Fibroblast of mammary gland (primary cell): ENCODE measurements at places on chromosomes 13 and 19.

GRCh38 chr13:98239162-98240076 lies 62.4 kb upstream of the RNF113B start:
- DNase-seq: no peak

GRCh38 chr19:49340069-49340864 lies 5.1 kb downstream of the CD37 start:
- DNase-seq: no peak

- peak; percentile 42 for DNase-seq
Observed at GRCh38 chr13:47798906-47799305, 202.2 kb downstream of the SUCLA2 start.

GRCh38 chr13:59734393-59734792 lies 429.3 kb downstream of the DIAPH3 start:
- DNase-seq: no peak

DNA sequence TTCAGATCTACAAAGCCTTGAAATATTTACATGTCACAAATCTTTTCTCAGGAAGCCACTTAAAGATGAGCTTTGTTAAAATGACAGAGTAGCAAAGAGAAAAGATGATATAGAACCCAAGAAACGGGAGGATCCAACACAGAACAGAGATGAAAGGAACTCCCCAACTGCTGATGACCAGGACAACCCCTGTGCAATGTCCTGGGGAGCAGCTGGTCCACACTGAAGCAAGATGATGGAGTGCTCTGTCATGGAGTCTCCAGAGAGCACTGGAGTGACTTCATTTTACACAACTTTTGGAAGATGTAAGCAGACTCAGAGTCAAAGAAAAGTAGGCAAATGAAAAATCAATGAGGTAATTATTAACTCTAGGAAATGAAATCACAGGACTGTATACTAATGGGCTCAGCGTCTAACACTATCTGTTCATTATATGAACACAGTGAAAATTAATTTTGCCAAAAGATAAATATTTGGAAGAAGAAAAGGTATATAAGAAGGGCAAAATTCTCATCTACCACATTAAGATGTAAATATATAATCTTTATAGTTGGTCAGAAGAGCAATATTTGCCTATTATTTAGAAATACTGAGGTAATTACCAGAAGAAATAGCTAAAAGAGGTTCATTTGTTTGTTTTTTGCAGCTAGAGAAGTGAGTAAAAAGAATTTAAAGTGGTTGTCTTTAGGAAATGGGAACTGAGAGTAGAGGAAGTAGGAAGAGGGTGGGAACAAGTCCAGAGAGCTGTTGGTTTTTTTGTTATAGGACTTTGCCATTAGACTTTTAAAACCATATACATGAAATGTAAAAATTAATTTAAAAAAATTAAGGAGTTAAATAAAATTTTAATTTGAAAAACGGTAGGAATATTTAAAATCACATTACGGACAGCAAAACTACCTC lies 30.5 kb downstream of the MTRF1 start:
- DNase-seq: peak; percentile 2

- no peak for DNase-seq
Observed at GRCh38 chr13:58908019-58908679, 1255.6 kb downstream of the DIAPH3 start.

DNA sequence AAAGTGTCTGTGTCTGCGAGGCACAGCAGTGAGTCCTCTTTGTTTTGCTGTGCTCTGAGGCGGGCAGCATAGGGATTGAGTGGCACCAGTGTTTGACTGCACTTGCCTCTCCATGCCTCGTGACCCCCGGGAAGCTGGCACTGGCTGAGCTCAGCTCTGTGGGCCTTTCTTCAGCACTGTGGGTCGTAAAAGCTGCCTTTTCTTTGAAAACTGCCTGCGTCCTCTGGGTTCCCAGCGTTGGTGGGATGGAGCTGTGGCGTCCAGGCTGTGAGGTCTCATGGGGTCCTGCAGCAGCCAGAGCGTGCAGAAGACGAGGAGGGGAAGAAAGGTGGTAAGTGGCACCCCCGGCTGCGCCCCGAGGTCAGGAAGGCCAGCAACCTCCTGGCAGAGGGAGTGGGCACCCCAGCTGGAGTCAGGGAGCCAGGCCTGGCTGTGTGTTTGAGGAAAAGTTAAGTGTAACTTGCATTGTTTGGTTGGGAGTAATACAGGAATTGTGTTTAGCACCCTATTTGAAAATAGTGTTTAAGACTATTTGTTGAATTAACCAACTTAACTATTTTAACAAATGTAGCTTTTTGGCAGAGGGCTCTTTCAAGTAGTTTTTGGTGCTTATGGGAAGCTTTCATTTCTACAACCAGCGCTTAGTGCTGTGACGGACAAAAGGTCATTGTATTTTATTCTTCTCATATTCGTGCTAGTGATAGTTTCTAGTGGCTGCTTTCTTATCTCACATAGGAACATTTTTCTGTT lies 79.3 kb upstream of the TEX29 start:
- no peak for DNase-seq

GRCh38 chr13:58729361-58729760 lies 1097.8 kb downstream of the PCDH17 start:
- no peak for DNase-seq

DNA sequence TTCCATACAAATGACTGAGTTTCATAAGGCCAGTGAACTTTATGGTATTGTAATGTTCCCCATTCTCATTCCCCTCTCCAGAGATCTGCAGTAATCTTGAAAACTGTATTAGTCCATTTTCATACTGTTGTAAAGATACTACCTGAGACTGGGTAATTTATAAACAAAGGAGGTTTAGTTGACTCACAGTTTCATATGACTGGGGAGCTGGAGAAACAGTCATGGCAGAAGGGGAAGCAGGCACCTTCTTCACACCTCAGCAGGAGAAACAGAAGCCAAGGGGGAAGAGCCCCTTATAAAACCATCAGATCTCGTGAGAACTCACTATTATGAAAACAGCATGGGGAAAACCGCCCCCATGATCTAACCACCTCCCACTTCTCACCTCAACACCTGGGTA lies 318.7 kb upstream of the KLF12 start:
- DNase-seq: no peak

DNA sequence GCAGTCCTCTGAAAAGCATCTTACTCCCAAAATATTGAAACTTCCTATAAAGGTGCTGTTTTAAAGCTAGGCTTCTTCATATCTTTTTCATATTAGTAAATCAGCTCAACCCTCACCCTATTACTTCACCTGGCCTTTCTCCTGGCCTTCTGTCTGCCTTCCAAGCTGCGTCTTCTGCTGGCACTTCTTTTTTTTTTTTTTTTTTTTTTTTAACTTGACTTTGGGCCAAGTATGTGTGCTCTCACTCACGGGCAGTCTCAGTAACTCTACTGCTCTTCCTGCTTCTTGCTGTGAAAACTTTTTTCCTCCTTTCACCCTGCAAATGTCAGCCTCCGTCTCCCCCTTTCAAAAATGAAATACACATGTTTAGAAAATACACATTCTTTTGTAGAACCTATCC lies 41.2 kb upstream of the KCTD4 start:
- peak; percentile 56 for DNase-seq

DNA sequence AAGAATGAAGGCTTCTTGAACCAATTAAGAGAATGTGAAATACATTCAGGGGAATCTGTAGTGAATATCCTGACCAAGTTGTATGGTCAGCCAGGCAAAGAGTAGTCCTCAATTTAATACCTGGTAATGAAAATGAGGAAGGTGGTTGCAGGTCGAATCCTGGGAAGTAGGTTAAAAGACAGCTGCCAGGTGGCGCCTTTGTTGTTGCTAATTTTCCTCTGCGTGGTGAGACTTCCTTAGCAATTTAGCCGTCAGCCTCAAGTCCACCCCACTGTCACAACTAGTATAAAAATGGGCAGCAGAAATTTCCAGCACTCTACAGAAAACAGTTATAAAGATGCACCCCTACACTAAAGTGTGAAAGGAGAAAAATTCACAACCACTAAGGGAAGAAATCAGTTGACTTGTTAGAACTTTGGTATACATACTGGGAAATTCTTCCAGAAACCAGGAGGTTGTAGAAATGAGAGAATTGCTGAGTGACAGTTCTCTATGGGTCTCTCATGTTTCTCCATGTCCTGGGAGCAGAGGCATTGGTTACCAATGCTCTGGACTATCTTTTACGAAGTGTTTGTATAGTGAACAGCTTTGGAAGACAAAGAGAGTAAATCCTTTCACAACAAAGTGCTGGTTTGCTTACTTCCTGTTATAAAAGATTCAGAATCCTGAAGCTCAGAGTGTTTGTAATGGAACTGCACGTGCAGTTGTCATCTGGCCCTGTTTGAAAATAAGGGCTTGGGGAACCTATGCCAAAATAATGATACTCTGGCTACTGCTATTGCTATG lies 235.9 kb downstream of the NHLRC3 start:
- no peak for DNase-seq

- DNase-seq: no peak
Observed at GRCh38 chr19:29952646-29953045, 10.6 kb downstream of the URI1 start.

GRCh38 chr19:52536448-52536800 lies 9.0 kb downstream of the ZNF808 start:
- DNase-seq: peak; percentile 25

DNA sequence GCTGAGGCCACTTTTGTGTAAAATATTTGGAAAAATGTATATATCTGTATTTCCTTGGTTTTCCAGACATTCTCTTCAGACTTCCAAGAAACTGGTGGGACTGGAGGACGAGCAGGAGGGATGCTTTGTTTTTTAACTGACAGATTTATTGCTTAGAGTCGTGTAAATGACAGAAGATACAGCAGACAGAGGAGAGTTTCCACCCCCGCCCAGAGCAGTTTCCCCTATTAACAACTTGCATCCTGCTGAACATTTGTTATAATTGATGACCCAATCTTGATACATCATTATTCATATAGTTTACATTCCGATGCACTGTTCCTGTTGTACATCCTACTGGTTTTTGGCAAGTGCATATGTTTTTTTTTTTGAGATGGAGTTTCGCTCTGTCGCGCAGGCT lies 7.1 kb upstream of the DOCK6 start:
- peak; percentile 50 for DNase-seq

DNA sequence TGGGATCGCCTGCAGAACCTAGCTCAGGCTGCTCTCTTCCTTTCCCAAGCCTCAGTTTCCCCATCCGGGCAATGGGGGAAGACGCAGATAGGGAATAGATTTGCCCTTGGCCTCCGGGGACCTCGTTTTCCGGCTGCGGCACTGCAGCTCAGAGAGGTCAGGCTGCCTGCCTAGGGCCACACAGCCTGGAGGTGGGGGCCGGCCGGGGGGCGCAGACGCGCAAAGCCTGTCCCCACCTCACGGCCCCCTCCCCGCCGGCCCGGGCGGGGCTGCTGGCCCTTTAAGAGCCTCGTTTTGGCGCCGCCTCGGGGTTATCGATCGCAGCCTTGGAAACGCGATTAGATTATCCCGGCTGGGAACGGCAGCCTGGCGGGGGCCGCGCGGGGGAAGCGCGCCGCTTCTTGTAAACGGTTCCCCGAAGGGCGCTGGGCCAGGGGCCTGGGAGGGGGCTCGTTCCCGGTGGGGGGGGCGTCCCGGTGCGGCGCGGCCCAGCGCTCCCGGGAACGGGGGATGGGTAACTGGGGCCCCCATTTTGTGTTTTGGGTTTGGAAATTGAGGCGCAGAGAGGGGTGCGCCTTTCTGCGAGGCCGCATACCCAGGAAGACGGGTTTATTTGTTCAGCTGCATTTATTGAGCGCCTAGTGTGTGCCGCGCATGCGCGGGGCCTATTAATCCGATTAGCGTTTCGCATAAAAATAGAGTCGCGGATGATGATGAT lies 23.4 kb upstream of the TCF3 start:
- no peak for DNase-seq

- no peak for DNase-seq
Observed at GRCh38 chr13:111906306-111906705, 160.6 kb upstream of the SOX1 start.

DNA sequence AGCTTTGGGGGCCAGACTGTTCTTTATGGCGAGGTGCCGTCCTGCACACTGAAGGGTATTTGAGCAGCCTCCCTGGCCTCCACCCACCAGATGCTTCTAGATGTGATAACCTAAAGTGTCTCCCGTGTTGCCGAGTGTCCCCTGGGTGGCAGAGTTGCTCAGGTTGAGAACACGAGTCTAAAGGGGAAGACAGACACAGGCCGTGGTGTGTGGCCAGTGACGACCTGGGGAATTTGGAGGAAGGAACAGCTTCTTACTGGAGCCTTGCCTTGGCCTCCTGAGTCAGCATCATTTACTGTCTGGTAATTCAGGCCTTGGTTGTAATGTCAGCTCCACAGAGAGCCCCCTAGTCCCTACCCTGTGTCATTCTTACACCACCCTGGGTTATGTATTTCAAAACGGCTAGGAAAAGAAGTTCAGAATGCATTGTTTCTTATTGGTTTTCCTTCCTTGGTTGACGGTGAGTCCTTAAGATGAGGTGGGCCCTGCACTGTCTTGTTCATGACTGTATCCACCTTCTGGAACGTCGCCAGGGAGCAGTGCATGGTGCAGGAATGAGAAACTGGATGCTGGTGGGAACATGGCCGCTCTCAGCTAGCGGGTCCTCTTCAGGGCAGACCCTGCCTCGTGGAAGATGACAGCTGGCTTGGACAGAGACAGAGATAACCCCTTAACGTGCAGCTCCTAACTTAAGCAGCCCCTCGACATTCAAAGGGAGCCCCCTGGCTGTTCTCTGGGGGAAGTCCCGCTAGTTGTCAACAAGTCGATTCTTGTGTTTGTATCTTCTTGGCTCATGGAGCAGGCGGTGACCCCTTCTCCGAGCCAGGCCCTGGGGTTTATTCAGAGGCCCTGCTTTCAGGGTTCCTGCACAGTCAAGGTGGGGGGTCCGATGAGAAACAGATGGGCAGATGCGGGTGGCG lies 7.2 kb downstream of the SIN3B start:
- DNase-seq: peak; percentile 49

DNA sequence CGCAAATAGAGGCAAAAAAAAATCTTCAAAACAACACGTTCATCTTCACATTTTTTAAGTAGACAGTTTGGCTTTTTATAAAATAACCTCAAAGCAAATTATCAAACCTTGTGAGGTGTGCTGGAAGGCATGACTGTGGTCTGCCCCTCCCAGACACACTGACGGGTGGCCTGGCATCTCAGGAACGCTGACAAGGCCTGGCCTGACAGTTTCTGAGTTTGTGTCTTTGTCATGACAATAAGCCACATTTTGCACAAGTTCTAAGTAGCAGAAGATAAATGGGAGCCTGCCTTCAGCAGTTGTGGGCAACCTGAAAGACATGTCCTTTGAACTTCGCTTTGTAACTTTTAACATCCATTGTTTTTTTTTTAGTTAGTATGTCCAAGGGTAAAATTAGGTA lies 38.5 kb downstream of the SOX21 start:
- no peak for DNase-seq

GRCh38 chr13:42413484-42413815 lies 141.5 kb downstream of the AKAP11 start:
- DNase-seq: peak; percentile 4

DNA sequence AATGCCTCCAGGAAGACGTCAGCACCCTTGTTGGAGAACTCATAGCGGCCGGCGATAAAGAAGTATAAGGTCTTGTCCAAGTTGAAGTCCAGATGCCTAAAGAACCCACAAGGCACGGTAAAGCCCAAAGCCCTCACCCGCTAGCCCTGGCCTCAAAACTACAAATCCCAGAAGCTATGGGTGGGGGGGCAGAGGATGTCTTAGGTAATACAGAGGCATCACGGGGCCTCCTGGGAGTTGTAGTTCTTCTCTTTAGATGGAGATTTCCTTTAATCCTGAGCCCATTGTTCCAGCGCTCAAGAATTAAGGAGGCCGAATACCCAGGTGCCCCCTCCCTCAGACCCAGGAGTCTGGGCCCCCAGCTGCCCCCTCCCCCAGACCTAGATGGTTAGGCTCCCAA lies 10.8 kb downstream of the GYS1 start:
- no peak for DNase-seq
